ENCODE measurements at places on chromosomes 1 and 21.

DNA sequence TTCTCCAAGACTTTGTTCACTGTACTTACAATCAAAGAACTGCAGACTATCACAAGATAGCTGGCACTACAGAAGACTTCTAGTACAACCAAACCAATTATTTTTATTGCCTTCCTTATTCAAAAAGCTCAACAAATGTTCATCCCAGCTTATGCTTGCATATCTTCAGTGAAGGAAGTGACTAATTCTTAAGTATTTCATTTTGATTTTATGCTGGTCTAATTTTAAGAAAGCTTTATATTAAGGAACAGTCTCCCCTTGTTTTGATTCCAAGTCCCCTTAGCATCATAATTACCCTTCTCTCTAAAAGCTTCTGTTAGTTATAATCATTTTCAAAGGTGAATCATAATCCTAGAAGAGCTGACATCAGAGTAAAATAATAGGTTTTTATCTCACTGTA is 132.9 kb downstream of the LRRIQ3 start:
- no peak for DNase-seq

GRCh38 chr1:205147191-205147835 is 25.5 kb upstream of the RBBP5 start:
- DNase-seq = no peak

DNA sequence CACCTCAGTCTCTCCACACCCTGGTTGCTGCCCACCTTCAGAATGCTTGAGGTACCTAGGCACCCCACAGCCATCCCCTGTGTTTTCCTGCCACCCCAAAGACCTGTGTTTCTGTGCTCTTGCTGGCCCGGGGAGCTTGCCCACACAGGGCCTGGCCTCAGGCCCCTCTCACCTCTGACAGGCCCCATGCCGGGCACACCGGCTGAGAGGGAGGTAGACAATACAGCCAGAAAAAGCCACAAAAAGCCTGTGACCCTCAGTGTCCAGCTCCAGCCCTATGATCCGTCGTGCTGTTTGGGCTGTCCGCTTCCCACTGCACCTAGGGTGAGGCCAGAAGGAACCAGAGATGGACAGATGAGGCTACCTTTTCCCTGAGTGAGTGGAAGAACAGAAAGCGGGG is 11.4 kb downstream of the SEMA6C start:
- DNase-seq = no peak

DNA sequence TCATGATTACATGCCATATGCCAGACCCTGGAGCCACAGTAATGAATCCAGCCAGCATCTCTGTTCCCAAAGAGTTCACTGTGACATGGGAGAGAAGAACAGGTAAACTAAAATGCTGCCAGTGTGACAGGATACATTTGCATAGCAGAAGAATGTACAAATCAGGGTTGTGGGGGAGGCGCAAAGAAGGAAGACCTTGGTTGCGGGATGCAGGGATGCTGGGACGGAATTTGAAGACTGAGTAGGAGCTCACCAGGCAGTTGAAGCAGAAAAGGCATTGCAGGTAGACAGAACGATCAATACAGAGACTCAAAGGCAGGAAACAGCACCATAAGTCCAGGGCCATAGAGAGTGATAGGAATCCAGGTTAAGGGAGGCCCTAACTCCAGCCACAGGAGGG is 180.3 kb upstream of the ZC3H12A start:
- DNase-seq = no peak

GRCh38 chr1:25487628-25488027 is 55.8 kb upstream of the LDLRAP1 start:
- DNase-seq = no peak

DNA sequence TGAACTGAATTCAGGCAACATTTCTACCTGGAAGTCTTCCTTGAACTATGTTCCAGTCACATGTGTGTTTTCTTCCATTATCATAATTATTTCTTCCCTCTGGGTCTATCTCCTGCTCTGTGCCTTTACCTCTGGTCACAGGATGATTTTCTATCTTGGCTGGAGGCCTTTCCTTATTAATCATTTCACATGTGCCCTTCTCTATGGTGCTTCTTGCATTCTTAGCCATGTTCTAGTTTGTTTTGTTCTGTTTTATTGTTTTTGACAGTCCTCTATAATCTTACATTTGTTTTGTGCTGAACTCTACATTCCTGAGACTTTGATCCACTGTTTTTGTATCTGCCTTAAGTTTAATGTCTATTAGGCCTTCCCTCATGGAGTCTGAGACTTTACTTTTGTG is 51.0 kb downstream of the SGIP1 start:
- DNase-seq = no peak

- no peak for DNase-seq
These were observed 185.5 kb downstream of the CRB1 start for GRCh38 chr1:197453376-197454058.

GRCh38 chr1:220733086-220733601 is 15.0 kb upstream of the MTARC2 start:
- peak; percentile 13 for DNase-seq

DNA sequence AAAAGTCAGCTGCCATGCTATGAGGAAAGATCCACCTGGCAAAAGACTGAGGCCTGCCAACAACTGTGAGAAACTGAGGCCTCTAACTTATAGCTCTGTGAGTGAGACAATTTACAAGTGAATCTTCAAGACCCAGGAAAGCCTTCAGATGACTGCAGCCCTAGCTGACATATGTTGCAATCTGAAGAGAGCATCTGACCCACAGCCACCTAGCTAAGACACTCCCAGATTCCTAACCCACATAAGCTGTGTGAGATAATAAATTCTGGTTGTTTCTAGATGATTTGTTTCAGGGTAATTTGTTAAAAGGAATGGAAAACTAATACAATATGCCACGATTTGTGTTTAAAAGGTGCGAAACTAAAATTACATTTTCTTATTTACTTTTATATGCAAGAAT is 55.1 kb downstream of the HFM1 start:
- no peak for DNase-seq

GRCh38 chr1:176043537-176043936 is 163.5 kb downstream of the COP1 start:
- DNase-seq = no peak

DNA sequence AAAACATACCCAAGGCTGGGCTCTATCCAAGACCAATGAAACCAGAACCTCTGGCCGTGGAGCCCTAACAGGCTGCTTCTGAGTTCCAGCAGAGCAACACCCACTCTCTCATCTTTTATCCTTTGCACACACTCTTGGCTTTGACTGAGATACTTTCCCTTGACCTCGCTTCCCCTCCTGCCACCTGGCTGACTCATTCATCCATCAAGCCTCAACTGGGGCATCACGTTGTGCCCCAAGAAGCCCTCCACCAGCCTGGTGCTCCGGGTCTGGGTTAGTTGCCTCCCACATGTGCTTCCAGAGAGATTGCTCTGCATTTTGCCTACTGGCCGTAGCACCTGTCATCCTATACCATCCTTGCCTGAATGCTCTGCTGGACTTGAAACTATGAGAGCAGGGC is 34.5 kb upstream of the SERBP1 start:
- DNase-seq = no peak
